Fibroblast of villous mesenchyme (primary cell): ENCODE measurements at places on chromosomes 13 and 19.
A peak's percentile ranks its signal among the peaks of the same experiment; 100 is the strongest.

DNA sequence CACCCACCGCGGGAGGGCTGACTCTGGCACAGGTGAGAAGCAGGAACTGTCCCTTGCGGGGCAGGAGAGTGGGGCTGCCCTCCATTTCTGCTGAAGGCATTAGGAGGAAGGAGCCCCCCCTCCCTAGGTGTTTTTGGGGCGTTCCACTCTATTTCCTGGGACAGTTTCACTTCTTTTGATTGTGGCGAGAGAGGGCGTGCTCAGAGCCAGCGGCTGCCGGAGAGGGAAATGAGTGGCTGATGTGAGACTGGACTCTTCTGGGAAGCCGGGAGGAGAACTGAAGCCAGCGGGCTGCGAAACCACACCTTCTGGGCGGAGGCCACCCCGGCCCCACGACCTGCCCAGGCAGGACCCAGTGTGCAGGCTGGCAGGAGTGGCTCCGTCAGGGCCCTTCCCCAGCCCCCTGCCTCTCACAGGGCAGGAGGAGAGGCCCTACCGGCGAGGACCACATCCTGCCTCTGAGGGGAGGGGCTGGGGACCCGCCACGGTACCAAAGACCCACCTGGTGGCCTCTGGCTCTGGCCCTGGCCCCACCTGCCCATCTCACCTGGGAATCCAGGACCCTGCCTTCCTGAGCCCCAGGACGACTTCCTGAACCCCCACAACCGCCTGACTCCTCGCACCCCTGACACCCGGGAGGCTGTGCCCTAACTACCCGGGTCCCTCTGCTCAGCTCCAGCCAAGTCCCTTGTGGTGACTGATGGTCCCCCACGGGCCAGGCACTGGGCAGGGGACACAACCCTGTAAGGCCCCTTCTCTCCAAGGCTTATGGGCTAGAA lies 25.9 kb downstream of the MPND start:
- peak; percentile 41 for DNase-seq

DNA sequence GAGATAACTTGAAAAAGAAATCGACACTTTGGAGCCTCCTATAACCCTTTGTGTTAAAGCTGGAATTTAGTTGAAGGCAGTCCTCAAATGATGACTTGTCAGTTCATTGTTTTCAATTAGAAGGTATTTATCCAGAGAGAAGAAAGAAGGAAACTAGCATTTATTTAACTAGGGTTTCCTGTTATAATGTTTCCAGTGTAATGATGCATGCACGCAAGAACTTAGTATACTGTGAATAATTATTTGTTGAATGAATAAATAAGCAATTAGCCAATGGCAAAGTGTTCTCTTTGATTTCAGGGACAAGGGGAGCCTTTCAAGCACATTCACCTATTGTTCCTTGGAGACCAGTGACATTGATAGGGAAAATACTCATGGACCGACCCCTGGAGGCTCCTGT lies 307.4 kb downstream of the KLF5 start:
- DNase-seq = no peak

DNA sequence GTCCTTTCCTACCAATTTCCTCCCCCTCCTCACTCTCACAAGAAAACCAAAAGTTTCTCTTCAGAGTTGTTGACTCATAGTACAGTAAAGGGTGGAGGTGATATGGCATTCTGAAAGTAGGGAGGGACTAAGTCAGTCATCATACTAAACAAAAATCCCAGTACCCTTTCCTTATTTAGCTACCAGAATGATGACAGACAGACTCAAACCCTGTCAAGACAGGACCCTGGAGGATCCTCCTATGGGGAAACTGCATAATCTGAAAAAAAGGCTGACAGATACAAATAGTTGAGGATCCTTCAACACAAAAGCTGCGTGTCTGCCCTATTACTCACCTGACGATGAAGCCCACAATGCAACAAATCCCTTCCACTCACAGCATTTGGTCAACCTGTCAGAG lies 55.5 kb downstream of the CYSLTR2 start:
- no peak for DNase-seq

DNA sequence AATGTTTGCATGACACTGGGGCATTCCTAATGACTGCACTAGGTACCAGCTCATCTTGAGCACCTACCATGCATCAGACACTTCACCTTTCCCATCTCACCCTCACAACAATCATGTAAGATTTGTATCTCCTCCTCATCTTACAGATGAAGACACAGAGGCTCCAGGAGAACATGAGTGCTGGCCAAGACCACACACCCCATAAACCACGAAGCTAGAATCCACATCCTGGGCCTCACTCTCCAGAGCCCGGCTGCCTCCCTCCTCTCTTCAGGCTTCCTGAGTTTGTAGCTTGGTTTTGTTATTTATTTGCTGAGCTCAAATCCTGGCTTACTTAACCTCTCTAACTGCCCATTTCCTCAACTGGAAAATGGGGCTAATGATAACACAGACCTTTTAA lies 25.9 kb downstream of the FAM216B start:
- no peak for DNase-seq

DNA sequence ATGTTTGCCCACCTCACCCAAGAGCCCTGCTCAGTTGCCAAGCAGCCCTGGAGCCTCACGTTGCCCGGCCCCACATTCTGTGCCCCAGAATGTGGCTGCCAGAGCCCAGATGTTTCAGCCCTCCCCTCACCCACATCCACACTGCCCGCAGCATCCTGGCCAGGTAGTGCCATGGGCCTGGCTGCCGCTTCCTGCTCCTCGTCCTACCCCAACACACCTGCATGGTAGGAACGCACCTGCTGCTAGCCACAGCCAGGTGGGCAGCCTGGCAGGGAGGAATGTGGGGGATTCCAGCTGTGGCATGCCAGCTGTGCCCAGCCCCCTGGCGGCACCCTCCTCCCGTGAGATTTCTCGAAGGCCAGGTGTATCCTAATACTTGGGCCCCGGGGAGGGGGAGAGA lies 7.5 kb upstream of the NFIX start:
- DNase-seq = no peak

GRCh38 chr13:41809962-41810361 lies 150.9 kb downstream of the VWA8 start:
- no peak for DNase-seq

DNA sequence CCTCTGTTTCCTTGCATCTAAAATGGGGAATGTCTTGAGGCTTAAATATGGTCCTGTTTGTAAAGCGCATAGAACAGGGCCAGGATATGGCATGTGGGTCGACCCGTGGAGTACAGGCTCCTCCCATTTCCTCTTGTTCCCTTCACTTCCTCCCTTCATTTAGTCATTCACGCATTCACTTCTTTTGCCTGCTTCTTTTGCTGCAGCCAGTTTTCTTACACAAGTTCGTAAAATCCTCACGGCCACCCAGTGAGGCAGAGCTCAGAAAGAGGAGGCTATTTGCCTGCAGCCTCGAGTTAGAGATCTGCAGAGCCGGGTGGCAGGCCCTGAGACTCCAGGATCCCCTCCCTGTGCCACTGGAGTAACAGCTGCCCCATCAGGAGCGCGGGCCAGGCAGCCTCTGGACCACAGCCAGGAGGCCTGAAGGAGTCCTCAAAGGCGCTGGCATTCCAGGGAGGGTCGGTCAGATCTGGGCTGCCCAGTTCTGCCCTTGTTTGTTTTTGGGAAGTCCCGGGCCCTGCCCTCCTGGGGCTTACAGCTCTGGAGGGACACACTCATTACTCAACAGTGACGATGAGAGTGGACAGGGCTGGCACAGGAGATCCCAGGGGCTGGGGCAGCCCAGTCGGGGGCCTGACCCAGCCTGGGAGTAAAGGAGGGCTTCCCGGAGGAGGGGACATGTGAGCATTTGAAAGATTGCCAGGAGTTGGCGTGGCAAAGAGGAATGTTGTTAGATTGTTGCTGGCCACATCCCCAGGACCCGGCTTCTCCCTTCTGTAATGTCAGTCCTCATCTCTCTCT lies 4.6 kb downstream of the PPP5C start:
- peak; percentile 63 for DNase-seq

DNA sequence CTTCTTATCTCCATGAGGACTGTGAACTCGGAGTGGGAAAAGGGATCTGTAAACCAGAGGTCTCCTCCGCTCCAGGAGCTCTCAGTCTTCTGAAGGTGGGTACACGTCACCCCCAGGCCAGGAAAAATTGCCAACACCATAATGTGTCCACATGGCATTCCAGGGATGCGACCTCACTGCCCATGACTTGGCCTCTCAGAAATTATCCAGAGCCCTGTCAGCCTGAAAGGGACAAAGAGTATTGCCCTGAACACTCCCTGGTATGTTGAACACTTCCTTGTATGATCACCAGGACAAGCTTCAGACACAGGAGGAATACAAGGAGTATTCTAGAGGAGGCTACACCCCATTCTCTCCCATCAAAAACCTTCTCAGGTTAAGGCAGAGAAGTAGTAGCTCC lies 81.0 kb upstream of the SLC7A1 start:
- DNase-seq = no peak

GRCh38 chr19:4064496-4065260 lies 2.0 kb downstream of the ZBTB7A start:
- DNase-seq = no peak

GRCh38 chr13:94731028-94731427 lies 18.7 kb upstream of the SOX21 start:
- no peak for DNase-seq

GRCh38 chr13:30786648-30787047 lies 51.3 kb downstream of the ALOX5AP start:
- no peak for DNase-seq

DNA sequence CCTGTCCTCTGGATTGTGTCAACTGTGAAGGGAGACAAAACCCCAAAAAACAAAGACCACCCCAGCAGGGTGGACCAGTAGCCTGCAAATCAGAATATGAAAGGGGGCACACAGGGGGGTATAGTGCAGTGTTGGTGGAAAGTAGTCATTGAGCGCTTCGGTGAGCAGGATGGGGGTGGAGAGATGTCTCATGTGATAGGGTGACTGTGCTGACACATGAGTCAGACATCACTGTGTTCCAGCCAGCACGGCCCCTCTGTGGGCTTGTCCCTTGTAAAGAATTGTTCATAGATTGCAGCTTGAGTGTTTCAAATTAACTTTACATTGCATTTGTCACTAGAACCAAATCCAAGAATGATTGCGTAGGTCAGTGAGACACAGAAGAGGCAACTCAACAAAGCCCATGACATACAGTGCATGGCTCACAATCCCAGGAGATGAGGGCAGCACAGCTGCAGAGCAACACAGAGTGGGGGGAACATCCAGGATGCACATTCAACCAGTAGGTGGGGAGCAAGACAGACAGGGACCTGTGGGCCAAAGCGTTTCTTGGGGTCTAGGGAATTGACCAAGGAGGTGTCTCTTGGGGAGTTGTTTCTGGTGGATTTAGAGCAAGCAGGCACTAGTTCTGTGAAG lies 7.5 kb downstream of the ZNF440 start:
- DNase-seq = peak; percentile 3

- no peak for DNase-seq
These were observed 30.5 kb downstream of the ZNF146 start for GRCh38 chr19:36245210-36246005.

- no peak for DNase-seq
These were observed 42.6 kb downstream of the KLF2 start for GRCh38 chr19:16367261-16367683.

DNA sequence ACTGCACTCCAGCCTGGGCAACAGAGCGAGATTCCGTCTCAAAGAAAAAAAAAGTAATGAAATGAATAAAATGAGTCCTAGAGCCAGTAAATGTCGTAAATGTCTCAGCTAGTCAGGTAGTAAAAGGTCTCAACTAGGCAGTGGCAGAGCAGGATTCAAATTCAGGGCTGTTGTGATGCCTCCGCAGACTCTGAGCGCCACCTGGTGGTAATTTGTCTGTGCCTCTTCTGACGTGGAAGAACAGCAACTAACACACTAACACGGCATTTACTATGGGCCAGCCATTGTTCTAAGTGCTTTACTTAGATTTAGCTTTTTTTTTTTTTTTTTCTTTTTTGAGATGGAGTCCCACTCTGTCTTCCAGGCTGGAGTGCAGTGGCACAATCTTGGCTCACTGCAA lies 30.2 kb downstream of the CYP2F1 start:
- peak; percentile 89 for DNase-seq

DNA sequence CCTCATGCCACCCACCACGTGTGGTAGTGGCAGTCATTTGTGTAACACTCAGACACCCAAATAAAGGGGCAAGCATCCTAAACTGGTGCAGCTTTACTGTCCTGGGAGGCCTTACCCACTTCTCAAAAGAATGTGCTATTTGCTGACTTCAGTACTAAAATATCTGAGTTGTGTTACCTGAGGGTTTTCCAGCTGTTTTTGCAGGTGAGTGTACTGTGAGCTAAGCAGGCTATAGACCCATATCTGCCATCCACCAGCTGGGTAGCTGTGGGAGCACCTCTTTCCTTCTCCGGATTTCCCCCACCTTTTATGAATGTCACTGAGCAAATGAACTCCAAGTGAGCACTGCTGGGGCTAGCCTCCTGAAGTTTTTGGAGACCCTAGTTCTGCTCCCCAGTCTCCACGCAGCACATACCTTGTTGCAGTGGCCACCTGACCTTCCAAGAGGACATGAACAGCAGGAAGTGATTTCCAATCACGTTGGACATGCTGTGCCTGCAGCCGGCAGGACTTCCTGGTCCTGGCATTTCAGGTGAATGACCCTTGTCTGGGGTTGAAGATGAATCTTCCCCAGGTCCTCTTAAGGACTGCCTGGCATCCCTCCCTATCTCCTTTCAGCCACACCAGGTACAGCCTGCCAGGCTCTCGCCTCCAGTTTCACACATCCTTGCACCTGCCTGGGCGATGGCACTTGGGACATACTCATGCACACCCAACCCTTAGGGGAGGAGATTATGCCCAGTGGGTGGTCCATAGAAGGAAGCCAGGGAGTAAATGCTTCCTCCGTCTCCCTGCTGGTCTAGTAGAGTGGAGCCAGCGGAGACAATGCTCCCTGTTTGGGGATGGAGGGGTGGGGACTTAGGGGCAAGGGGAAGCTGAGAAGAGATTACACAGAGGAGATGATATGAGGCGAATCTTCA lies 109.5 kb upstream of the SPATA13 start:
- no peak for DNase-seq

GRCh38 chr13:23852351-23852750 lies 36.8 kb downstream of the MIPEP start:
- DNase-seq = no peak

- no peak for DNase-seq
These were observed 776 bp upstream of the NCLN start for GRCh38 chr19:3184847-3185460.

DNA sequence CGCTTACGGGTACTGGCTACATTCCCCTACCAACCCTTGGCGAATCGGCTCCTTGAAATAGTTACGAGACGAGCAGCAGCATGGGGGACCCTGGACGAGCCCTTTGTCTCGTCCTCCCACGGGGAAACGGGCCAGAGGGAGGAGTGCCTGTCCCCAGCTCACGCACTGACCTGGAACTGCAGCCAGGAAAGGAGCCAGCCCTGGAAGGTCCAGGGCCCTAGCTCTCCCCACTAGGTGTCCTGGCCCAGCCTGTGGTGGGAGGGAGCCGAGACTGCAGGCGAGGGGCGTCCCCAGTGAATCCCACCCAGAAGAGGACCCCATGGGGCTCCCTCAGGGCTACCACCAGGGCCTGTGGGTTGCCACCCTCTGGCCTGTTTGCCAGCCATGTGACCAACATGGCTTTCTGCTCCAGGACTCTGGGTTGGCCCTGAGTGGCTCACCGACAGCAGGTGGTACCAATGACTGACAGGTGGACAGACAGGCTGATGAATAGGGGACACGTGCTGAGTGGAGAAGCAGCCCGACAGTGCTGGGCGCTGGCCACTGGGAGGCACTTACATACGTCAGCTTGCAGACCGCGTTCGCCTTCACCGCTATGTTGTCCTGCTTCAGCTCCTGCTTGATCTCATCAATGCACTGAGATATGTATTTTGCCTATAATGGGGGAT lies 13.2 kb downstream of the AP3D1 start:
- no peak for DNase-seq

- no peak for DNase-seq
These were observed 428.5 kb downstream of the IRS2 start for GRCh38 chr13:109357751-109358471.
